ENCODE measurements at places on chromosomes 6 and 20. TPM values are rescaled to one million over a fixed set of nuclear protein-coding genes. Genes with fewer than 3 reads are reported as not detected.

DNA sequence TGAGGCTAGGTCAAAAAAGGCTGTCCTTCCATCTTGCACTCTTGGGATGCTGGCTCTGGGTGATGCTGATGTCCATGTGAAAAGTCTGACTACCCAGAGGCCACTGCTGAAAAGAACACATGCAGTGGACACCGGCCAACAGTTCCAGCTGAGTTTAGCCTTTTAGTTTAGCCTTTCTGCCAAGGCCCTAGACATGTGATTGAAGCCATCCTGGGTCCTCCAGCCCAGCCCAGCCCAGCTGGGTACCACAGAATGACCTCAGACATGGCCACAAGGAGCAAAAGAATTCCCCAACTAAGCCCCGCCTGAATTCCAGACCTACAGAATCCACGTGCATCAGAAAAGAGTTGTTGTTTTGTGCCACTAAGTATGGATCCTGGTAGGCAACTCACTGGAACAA, 17.4 kb downstream of the PIGT start:
- no peak for DNase-seq

GRCh38 chr6:6875818-6876470, 231.8 kb upstream of the RREB1 start:
- DNase-seq, result no peak

GRCh38 chr6:148342350-148343046, at the start of gene SASH1:
TSS of gene SASH1 (plus strand) at chr6:148342838. CDS start at chr6:148343068, 230 bp downstream.
- peak; percentile 81 for DNase-seq

- no peak for DNase-seq
These were observed 132.6 kb upstream of the BTN3A2 start for GRCh38 chr6:26232306-26232939.

Gene TBX18
- 2.2 TPM for total RNA-seq

Measured in suprapubic skin (tissue), 4 donors.